Left colon (tissue), 2 donors: ENCODE measurements at places on chromosomes 7 and 10. TPM values are rescaled to one million over a fixed set of nuclear protein-coding genes. Genes with fewer than 3 reads are reported as not detected.
A peak's percentile ranks its signal among the peaks of the same experiment; 100 is the strongest.

DNA sequence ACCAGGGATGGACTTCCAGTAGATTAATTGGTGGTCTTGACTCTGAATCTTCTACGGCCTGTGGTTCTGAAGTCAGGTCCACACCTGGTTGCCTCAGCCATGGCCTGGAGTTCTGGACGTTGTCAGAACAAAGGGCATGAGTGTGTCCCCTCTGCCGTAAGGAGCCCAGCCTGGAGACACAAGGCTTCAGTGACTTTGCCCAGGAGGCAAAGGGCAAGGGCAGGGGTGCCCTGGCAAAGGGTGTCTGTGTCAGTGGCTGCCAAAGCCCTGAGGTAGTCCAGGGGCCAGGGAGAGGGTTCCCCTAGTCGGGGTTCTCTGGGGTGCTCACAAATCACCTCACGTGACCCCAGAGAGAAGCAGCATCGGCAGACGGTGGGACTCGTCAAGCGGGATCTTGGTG, 273.2 kb upstream of the ZNF32 start:
- no peak for DNase-seq

- DNase-seq = peak; percentile 50
Measured at GRCh38 chr10:3472287-3473051, 299.9 kb upstream of the PITRM1 start.

DNA sequence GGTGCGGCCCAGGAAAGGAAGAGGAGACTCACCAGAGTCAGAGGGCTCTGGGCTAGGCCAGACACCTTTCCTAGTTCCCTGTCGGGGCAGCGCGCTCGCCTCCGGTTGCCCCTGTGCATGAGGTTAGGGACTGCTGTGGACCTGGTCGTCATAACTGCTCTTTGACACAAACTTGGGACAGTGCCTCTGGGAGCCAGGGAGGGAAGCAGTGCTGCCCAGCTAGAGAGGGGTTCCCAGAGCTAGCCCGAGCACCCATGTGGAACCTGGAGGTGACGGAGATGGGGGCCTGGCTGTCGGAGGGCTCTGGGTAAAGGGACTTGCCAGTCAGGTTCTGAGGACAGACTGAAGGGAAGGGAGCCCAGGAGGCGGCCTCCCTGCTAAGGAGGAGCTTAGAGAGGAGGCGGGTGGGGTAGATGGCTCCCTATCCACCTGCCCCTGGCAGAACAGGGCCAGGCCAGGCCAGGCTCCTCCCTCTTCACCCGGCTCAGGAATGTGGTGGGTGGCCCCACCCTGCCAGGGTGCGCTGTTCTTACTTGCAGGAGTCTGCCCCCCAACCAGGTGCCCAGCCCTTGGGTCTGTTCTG, 29.7 kb downstream of the AGAP3 start:
- DNase-seq = peak; percentile 90

- DNase-seq = no peak
Measured at GRCh38 chr10:75335191-75335590, 66.4 kb downstream of the ZNF503 start.

GRCh38 chr7:92815412-92815811, 21.0 kb downstream of the CDK6 start:
- DNase-seq = no peak

GRCh38 chr10:77071001-77071511, 566.6 kb downstream of the KCNMA1 start:
- no peak for DNase-seq

GRCh38 chr10:71229726-71230655, 17.6 kb downstream of the UNC5B start:
- no peak for DNase-seq

GRCh38 chr7:6398943-6399342, 48.8 kb downstream of the DAGLB start:
- no peak for DNase-seq

DNA sequence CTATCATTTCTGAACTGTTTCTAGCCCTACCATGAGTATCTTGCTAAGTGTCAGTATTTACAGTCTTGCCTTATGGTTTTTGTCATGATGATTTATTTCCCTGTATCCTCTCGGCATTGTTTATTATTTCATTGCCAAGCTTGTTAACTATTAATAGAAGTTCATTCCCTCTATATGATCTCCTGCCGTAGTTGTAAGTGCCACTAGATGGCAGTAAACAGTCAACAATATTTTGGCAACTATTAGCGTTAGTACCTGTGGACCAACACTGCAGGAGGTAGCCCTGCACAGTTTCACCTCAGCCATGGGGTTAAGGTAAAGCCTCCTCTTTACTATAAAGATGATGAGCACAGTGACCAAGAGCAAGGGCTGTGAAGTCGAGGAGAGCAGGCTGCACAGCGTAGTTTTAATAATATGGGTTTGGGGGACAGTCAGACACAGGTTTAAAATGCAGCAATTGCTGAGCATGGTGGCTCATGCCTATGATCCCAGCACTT, 26.1 kb upstream of the CCNJ start:
- DNase-seq = peak; percentile 11

GRCh38 chr7:1046722-1047679, 2.7 kb downstream of the GPR146 start:
- peak; percentile 59 for DNase-seq

DNA sequence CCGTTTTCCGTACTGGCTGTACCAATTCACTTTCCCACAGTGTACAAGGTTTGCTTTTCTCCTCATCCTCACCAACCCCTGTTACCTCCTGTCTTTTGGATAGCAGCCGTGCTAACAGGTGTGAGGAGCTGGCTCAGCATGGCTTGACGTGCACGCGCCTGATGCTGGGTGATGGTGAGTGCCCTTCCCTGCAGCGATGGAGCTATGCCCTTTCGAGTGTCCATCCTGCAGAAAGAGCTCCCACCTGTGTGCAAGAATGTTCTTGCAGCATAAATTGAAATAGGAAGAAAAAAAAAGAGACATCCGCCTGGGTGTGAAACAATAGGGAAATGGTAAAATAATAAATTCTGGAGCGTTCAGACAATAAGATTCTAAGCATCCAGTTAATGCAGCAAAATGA, 9.5 kb upstream of the UBE3C start:
- no peak for DNase-seq

DNA sequence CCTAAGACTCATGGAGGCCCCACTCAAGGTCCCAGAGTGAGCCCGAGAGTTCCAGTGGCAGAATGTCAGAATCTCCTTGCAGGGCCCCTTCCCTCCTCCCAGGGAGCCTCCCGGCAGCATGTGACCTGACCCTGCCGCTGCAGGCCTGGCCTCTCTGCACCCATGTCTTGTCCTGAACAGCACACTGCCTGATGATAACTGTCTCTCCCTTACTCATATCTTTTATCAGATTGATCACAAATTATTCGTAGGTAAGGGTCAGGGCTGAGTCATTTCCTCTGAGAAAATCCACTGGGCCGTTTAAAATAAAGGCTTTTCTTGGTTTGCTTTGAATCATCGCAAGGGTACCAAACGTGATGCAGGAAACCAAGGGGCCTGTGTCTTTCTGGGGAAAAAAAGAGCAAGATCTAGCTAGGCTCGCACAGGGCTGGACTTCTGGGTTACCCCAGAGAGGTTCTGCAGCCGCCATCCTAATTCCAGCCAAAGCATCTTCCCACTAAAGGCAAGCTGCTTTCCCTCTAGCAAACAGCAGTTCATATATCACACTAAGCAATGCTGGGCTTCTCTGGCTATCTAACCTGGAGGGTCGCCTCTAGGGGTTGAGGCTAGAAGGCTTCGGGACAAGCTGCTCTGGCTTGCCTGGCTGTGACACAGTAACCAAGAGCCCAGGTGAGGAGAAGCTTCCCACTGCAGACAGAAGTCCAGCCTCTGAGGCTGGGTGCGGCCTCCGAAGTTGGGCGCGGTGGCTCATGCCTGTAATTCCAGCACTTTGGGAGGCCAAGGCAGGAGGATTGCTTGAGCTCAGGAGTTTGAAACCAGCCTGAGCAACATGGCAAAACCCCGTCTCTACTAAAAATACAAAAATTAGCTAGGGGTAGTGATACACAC, 104.9 kb downstream of the SPDYE5 start:
- no peak for DNase-seq

GRCh38 chr7:153446490-153446889, 605.7 kb upstream of the DPP6 start:
- DNase-seq = no peak

DNA sequence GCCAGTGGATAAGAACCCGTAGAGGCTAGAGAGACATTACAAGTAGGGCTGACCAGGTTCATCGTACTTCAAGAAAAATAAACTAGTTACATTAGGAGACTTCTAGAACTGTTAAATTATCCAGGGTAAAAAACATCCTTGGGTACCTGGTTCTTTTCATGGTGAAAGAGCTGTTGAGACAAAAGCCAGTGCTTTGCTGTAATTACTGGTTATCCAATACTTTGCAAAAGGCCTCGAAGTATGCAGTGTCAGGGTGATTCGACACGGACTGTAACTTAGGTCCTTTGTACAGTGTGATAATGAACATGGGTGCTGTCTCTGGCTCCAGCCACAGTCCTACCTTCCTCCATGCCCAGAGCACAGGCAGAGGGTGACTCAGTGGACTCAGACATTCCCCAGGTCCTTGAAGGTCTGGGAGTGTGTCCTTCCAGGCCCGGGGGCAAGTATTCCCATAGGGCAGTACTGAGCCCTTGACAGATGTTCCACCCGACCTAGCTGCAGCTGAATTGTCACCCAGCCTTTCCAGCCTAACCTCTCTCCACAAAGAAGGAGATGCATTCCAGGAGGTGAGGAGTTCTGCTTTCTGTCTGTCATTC, 123.6 kb upstream of the TMEM72 start:
- DNase-seq = no peak

- DNase-seq = no peak
Measured at GRCh38 chr7:133253519-133253875, 619 bp downstream of the EXOC4 start.

DNA sequence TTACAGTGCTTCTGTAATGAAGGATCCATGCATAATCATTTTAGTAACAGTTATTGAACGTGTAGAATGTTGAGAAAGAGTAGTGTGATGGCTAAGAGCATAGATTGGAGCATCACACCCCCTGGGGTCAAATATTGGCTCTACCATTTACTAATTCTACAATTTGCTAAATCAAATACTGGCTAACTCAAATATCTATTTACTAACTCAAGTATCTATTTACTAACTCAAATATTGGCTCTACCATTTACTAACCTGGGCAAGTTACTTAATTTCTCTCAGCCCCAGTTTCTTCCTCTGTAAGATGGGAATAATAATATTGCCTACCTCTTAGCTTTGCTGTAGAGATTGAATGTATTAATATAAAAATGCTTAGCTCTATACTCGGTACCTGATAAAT, 64.0 kb downstream of the CDK14 start:
- DNase-seq = no peak

- no peak for DNase-seq
Measured at GRCh38 chr7:33692956-33693355, 212.4 kb upstream of the BMPER start.

CABCOCO1 gene
- total RNA-seq = not detected

ZNF853 gene
- total RNA-seq = 2.9 TPM

ZNF804B gene
- total RNA-seq = not detected
